ENCODE measurements at places on chromosomes 5 and 9. TPM values are rescaled to one million over a fixed set of nuclear protein-coding genes. Genes with fewer than 3 reads are reported as not detected.

Gene ARL14EPL
- not detected for total RNA-seq

Gene GMCL2
- not detected for total RNA-seq

Gene NTNG2
- 2.5 TPM for total RNA-seq

Gene C5orf58
- total RNA-seq = not detected

Gene BRD8
- 59.3 TPM for total RNA-seq

Gene OMD
- total RNA-seq = not detected

Gene DCTN4
- total RNA-seq = 20.2 TPM

Gene STPG3
- total RNA-seq = not detected

Gene MARVELD2
- 2.6 TPM for total RNA-seq

Gene DDX4
- not detected for total RNA-seq

Gene COL23A1
- not detected for total RNA-seq

Gene BHMT
- not detected for total RNA-seq

Gene SLC34A3
- total RNA-seq = 0.07 TPM

Gene BAAT
- 0.48 TPM for total RNA-seq

Gene BNIP1
- 17.1 TPM for total RNA-seq

Gene KIF24
- 4.1 TPM for total RNA-seq

Gene ANKRD33B
- total RNA-seq = 13.1 TPM

Gene ECSCR
- not detected for total RNA-seq

Gene EFNA5
- 20.0 TPM for total RNA-seq

Gene GHR
- total RNA-seq = not detected

Gene ANKRD31
- 0.05 TPM for total RNA-seq

Gene TDRD7
- total RNA-seq = 11.6 TPM

Gene TMOD1
- total RNA-seq = 3.0 TPM

Gene TEX53
- not detected for total RNA-seq

Gene ARID3C
- 0.10 TPM for total RNA-seq

Gene GLDC
- 14.7 TPM for total RNA-seq

Gene ARPC5L
- 77.4 TPM for total RNA-seq

Gene C9orf153
- total RNA-seq = not detected

Gene PCDHB16
- 0.05 TPM for total RNA-seq

Gene ZNF782
- total RNA-seq = 2.0 TPM

Gene SAPCD2
- total RNA-seq = 29.3 TPM

Gene CTSV
- 12.4 TPM for total RNA-seq

Gene PCDHAC2
- 3.0 TPM for total RNA-seq

Gene DELE1
- 63.1 TPM for total RNA-seq

Gene MORN5
- total RNA-seq = not detected

Gene SURF4
- 210 TPM for total RNA-seq

Gene TMC1
- total RNA-seq = 0.05 TPM

Gene ADAMTS19
- not detected for total RNA-seq

Gene F12
- 23.0 TPM for total RNA-seq

Gene BASP1
- total RNA-seq = 315 TPM

Gene CXCL14
- total RNA-seq = 0.12 TPM

Data from A549 treated with DMSO at 1 μM for 4 hours (cell line).